Psoas muscle (tissue), 8 donors: ENCODE measurements at places on chromosomes 3 and 15. TPM values are rescaled to one million over a fixed set of nuclear protein-coding genes. Genes with fewer than 3 reads are reported as not detected.

Gene CHRD
- total RNA-seq: 5.2 TPM

Gene ZNF35
- total RNA-seq: 5.7 TPM

Gene HYAL1
- total RNA-seq: 8.5 TPM

Gene GPR156
- not detected for total RNA-seq

Gene DNAH1
- total RNA-seq: 4.1 TPM

Gene GFM1
- total RNA-seq: 71.1 TPM

Gene LRRC2
- total RNA-seq: 95.5 TPM

Gene VGLL3
- 11.2 TPM for total RNA-seq

Gene MOBP
- total RNA-seq: not detected

Gene LOXL1
- total RNA-seq: 6.3 TPM

Gene STRIT1
- total RNA-seq: 714 TPM

Gene P2RY14
- 1.8 TPM for total RNA-seq

Gene AP3B2
- 0.27 TPM for total RNA-seq

Gene MAPKAPK3
- total RNA-seq: 88.2 TPM

Gene SLC22A13
- total RNA-seq: 0.20 TPM

Gene RPP25
- 0.64 TPM for total RNA-seq

Gene POLG
- total RNA-seq: 49.5 TPM

Gene SLC9C1
- 0.17 TPM for total RNA-seq

Gene CHST13
- total RNA-seq: 0.20 TPM

Gene TRH
- not detected for total RNA-seq

Gene CALML4
- total RNA-seq: 1.1 TPM

Gene PARP6
- 68.0 TPM for total RNA-seq

Gene SCN11A
- total RNA-seq: not detected

Gene OGG1
- total RNA-seq: 6.9 TPM

Gene EFHB
- total RNA-seq: 0.30 TPM

Gene SMAD6
- 3.3 TPM for total RNA-seq
